ENCODE measurements at places on chromosomes 6 and 20.

DNA sequence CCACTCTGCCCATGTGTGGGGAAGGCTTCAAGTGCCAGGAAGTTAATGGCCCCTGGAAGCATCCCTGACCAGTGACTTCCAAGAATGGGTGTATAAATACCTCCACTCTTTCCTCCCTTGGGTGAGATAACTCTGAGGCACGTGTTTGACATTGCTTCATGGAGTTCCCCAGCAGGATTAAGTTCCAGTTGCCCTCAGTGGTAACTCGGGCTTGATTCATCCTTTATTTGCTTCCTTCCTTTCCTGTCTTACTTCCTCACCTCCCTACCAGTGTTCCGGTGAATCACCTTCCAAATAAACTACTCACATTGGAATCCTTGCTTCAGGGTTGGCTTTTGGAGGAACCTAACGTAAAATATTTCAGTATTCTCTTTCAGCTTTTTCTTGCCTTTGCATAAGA is 84.6 kb upstream of the JAG1 start:
- no peak for DNase-seq

- DNase-seq: no peak
These were observed 6.9 kb downstream of the MANBAL start for GRCh38 chr20:37296371-37296770.

DNA sequence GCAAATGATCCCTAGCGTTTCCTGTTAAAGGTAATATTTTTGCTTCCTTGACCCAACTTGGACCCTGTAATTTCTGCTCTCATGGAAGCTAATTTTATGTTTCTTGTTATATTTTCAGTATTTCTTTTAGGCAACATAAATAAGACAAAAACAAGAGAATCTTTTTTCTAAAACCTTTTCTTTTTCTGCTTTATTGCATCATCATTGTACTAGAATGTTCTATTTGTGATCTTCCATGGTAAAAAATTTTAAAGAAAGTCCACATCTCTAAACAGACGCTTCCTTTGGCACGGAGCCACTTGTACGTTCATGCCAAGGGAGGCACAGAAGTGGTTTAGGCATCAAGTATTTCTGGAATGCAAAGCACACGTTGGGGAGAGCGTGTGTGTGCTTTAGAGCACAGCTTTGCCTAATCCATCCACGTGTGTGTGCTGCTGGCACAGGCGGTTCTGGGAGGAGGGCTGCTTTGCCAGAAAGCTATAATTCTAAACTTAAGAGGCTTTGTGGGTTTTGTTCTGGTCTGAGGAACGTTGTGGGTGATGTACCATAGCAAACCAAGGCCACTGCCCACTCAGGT is 98.3 kb downstream of the SASH1 start:
- no peak for DNase-seq

GRCh38 chr20:40571639-40572038 is 117.4 kb downstream of the MAFB start:
- DNase-seq: no peak

DNA sequence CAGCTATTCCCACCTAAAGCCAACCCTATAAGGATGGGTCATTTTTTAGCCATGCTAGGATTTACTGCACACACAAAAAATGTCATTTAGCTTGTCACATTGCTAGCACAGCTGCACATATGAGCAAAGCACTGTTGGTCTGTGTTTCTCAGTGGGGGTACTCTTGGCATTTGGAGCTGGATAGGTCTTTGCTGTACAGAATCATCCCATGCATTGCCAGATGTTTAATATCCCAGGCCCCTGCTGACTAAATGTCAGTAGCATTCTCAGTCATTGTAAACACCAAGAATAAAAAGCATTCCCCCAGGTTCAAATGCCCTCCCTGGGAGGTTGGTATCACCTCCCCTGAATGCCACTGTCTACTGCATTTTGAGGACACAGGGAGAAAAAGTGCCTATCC is 14.6 kb upstream of the LTV1 start:
- no peak for DNase-seq

- no peak for DNase-seq
These were observed 267.7 kb downstream of the TAF4 start for GRCh38 chr20:61797971-61798411.

DNA sequence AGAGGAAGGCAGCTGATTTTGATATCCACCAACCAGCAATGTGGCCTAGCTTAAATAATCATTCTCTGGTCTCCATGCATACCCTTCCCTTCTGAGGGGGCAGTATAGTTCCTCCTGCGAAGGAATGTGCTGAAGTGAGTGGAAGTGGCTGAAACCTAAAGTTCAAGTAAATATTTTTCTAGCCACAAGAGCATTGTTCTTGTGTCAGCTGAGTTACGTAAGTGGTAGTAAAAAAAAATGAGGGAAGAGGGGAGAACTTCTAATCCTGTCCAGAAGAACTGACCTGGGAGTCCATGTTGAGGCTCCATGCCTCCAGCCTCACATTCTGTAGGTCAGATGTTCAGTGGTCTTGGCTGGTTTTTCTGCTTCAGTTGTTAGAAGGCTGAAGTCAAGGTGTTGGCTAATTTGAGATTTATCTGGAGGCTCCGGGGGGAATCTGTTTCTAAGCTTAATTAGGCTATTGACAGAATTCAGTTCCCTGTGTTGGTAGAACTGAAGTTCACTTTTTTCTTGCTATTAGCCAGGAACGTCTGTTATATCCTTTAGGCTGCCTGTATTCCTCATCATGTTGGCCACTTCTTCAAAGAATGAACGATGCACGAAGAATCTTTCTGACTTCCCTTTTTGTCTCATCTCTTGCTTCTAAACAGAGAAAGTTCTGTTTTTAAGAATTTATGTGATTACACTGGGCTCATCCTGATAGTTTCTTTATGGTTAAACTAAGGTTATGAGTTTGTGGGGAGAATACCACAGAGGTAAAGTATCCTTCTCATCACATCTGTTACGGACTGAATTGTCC is 207.1 kb upstream of the PRSS16 start:
- no peak for DNase-seq

- no peak for DNase-seq
These were observed 1.6 kb downstream of the HSPA1L start for GRCh38 chr6:31813465-31813849.
